Urinary bladder (tissue), 4 donors: ENCODE measurements at places on chromosomes 3 and 15.

DNA sequence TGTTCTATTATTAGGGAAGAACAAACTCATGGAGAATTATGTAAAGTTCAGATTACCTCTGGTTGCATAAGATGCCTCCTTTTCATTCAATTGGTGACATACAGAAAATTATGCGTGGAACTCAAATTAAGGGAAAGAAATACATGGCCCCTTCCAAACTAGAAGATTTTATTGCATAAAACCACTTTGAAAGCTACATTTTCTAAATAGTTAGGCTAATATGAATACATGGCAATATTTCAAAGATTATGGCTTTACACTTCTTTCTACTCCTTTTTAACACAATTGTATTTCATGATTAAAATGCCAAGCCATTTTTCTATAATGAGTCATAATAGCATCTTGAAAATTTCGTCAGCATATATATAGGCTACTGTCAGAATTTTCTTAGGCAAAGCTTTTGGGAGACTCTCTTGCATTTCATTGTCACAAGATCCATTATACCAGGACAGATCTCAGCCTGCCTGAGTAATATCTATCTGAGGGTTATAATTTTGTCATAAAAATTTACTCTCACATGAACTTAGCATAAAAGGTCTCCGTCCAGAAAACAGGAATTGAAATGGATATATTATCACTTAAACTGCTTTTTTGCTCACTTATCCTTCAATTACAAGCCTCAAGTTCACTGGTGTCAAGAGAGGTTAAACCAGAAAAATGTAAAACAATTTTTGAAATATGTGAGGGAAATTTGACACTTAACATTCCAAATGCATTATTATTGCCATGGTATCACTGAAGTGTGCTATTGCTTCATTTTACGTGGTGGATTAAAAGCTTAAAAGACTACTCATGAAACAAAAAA, 37.1 kb downstream of the CPA3 start:
- DNase-seq: no peak

DNA sequence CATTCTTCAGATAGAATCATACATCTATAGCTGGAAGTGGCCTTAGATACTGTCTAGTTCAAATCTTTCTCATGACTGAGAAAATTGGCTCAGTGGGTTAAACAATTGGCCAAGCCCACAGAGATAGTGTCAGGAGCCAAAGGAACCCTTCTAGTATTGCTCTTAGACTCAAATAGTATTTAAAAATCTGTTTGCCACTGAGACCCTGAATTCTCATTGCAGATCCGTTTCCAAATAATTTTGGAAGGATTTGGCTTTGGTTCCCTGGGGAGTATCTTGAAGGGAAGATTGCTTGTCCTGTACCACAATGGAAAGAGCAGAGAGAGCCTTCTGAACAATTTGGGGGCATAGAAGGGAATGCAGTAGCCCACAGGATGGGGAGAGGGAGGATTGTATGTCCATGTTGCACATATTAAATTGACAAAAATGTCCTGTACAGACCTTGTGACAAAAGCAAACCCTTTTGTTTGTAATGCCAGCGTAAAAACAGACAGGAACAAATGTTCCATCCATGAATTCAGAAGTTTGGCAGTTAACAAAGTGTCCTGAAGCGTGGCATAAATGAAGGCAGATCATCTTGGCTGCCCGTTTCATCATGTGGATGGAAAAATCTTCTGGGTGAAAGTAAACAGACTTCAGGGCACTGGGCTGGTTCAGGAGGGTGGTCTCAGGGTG, 156.4 kb upstream of the RASGRP1 start:
- no peak for DNase-seq

DNA sequence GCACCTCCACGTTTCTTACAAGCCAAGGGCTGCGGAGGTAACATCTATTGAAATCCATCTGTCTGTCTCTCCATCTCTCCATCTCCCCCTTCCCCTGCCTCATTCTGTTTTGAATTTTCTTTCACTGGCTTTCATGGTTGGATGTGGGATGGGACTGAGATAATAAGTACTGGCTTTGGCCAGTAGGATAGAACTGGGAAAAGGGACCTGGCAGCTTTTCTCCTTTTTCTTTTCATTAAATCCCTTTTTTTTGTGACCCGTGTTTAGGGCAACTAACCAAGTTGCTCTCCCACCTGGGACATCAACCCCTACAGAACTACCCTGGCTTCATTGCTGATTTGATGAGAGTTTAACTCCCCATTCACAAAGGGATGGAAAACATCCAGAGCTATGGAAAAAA, 66.8 kb upstream of the ADAMTSL3 start:
- no peak for DNase-seq

DNA sequence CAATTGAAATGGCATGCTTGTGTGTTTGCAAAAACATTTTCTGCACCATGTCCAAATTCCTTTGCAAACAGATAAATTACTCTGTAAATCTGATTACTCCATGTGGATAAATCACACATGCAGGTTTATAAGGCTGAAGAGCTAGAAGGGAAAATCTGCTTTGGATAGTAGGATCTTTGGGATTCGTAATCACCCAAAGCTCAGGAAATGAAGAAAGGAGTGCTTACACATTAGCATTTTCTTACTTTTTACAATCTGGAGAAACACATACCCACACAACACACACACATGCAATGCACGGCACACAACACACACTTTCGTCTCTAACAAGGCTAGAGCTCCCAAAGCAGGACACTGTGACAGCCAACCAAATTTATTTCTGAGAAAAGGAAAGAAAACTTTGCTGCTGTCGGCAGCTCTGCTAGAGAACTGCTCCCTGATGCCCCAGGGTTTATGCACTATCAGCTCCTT, 2.1 kb downstream of the LSAMP start:
- no peak for DNase-seq

DNA sequence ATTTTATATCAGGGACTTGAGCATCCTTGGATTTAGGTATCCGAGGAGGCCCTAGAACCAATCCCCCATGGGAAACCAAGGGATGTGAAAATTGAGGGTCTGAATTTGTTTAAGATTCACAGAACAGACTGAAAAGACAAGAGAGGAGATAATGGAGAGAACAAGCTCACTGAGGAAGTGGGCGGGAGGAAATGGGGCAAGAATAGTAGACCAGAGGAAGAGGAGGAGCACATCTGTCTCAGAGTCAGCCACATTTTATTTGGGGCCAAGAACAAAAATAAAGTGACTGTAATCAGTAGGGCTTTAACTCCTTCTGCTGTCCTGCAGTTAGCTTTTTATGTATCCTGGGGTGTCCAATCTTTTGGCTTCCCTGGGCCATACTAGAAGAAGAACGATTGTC, 63.8 kb downstream of the BLM start:
- DNase-seq: no peak
